Cortex of kidney (tissue), 1 donor: ENCODE measurements at places on chromosomes 5 and 9.

DNA sequence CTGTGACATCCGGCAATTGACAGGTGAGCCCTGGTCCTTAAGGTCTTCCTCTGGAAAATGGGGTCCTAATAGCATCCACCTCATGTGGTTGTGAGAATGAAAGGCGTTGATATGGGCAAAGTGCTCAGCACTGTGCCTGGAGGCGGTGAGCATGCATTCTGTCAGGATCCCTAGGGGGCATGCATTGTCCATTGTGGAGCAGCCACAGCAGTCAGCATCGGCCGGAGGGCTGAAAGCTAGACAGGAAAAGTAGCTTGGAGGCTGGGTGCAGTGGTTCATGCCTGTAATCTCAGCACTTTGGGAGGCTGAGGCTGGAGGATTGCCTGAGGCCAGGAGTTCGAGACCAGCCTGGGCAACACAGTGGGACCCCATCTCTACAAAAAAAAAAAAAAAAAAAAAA is 122.2 kb downstream of the LHX2 start:
- DNase-seq = no peak

DNA sequence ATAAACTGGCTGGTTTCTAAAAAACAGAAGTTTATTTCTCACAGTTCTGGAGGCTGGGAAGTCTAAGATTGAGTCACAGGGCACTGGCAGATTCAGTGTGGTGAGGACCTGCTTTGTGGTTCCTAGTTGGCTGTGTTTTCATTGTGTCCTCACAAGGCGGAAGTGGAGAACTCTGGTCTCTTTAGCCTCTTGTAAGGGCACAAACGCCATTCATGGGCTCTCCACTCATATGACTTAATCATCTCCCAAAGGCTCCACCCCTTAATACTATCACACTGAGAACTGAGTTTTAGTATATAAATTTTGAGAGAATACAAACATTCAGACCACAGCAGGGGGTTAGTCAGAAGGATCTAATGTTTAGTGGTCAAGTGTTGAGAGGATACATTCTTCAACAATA is 208.2 kb downstream of the SEC61B start:
- no peak for DNase-seq

GRCh38 chr5:137220523-137220927 is 278.6 kb downstream of the SPOCK1 start:
- no peak for DNase-seq

DNA sequence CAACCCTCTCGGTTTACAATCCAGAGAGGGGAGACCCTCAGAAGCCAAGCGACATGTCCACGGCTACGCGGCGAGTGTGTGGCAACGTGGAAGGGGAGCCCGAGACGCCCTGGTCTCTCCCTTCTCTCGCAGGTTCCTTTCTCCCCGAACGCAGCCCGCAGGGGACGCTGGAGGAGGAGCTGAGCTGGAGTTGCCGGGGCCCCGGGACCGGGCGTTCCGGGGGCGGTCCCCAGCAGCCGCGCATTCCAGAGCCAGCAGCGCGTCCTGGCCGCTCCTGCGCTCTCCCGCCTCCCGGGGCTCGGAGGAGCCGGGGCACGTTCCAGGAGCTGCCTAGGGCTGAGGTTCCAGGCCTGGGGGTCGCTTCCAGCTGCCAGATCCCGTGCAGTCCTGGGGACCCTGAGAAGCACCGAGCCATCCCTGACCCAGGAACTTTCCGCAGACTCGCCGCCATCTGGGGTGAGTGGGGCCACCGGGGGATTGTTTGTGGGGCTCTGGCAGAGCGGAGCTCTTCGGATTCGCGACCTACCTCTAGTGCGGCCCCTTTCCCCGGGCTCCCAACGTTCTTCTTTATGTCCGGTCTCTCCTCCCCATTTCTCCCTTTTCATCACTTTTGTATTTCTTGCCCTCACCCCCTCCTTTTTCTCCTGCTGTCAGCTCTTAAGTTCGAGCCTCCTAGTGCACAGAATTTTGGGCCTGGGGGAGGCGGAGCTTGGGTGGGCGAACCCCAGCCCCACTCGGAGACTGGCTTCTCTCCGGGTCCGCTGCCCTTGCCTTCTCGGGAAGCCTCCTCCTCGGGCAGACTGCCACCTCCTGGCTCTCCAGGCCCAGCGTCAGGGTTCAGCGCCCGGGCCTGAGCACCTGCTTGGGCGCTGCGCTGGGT is at the start of gene SMIM3:
SMIM3 (plus strand) TSS at position 241 of the 880 bp plus-strand sequence. CDS start 16,684 bp downstream, outside the sequence.
- no peak for DNase-seq

DNA sequence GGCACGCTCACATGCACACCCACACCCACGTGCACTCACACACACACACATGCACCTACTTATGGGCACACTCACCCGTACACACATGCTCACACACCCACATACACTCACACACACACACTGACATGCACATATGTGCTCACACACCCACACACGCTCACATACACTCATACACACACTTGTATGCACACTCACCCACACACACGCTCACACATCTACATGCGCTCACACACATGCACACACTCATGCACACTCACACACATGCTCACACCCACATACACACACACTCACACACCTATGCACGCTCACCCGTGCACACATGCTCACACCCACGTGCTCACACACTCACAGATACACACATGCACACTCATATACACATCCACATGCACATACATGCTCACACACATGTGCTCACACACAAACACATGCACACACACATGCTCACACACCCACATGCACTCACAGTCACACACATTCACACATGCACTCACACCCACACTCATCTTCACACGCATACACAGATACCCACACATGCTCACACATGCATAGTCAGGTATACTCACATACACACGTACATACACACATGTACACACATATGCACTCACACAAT is 138.3 kb downstream of the OLFM1 start:
- no peak for DNase-seq

GRCh38 chr5:59287884-59288283 is 605.6 kb downstream of the PDE4D start:
- DNase-seq = no peak

GRCh38 chr9:83934569-83935275 is 13.5 kb upstream of the KIF27 start:
- no peak for DNase-seq

DNA sequence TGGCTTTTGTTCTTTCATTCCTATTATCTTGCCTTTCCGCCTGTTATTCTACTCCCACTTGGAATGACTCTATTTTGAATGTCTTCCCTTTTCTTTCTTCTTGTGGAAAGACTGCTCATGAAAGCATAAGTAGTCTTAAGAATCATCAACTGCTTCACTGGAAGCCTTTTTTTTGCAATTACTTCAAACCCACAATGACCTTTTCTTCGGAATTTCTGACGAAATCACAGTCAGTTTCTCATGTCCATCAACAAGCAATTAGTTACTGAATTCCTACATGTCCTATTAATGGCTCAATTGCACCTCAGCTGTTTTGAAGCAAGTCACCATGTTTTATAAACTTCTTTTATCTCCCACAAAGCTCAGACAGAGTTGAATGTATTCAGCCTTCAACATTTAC is 196.2 kb downstream of the TARS1 start:
- no peak for DNase-seq

DNA sequence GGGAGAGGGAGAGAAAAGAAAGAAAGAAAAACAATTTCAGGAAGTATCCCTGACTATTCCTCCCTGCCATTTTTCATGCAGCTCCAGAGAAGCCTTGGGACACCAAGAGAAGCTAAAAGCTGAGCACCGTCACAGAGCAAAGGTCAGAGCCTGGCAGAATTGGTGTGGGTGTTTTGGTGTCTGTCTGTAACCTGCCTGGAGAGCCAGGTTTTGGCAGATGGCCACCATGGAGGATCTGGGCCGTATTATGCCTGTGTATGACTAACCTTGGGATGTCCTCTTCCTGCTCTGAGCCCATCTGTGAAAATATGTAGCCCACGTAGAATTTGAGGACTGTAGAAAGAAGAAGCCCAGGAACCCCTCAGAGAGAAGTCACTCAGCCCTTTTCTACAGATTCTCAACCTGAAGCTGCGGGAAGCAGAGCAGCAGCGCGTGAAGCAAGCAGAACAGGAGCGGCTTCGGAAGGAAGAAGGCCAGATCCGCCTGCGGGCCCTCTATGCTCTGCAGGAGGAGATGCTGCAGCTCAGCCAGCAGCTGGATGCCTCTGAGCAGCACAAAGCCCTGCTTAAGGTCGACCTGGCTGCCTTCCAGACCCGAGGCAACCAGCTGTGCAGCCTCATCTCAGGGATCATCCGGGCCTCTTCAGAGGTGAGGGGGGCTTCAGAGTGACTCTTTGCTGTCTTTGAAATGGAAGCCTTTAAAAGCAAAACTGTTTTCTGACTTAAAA is 18.8 kb downstream of the GLE1 start:
- DNase-seq = no peak

GRCh38 chr5:55438998-55439397 is 95.8 kb downstream of the PLPP1 start:
- no peak for DNase-seq

- DNase-seq = no peak
Measured at GRCh38 chr5:15695215-15695731, 195.3 kb downstream of the FBXL7 start.

GRCh38 chr5:134792286-134792685 is 33.7 kb downstream of the DDX46 start:
- no peak for DNase-seq

DNA sequence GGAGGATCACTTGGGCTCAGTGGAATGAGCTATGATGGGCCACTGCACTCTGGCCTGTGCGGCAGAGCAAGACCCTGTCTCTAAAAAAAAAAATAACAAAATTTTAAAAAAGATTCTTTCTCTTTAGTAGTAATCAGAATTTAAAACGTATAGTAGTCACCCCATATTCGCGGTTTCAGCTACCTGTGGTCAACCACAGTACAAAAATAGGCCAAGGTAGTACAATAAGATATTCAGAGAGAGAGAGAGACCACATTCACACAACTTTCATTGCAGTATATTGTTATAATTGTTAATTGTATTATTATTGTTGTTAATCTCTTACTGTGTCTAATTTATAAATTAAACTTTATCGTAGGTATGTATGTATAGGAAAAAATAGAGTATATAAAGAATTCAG is 18.7 kb downstream of the INIP start:
- no peak for DNase-seq

DNA sequence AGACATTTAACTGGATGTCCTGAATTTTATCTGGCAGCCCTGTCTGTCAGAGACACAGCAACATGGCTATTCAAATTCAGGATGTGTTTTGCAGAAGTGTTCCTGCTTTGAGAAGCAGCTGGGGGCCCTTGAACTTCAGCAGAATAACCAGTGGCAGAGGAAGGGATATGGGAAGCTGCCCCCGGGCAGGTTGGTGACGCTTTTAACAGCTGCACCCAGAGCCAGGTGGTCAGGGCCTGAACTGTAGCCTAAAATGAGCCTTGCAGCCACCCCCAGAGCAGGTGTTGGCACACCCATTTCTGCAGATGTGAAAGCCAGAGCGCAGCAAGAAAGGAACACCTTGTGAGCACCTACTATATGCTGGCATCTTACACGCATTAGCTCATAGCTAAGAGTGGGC is 128.7 kb upstream of the BOD1 start:
- no peak for DNase-seq

DNA sequence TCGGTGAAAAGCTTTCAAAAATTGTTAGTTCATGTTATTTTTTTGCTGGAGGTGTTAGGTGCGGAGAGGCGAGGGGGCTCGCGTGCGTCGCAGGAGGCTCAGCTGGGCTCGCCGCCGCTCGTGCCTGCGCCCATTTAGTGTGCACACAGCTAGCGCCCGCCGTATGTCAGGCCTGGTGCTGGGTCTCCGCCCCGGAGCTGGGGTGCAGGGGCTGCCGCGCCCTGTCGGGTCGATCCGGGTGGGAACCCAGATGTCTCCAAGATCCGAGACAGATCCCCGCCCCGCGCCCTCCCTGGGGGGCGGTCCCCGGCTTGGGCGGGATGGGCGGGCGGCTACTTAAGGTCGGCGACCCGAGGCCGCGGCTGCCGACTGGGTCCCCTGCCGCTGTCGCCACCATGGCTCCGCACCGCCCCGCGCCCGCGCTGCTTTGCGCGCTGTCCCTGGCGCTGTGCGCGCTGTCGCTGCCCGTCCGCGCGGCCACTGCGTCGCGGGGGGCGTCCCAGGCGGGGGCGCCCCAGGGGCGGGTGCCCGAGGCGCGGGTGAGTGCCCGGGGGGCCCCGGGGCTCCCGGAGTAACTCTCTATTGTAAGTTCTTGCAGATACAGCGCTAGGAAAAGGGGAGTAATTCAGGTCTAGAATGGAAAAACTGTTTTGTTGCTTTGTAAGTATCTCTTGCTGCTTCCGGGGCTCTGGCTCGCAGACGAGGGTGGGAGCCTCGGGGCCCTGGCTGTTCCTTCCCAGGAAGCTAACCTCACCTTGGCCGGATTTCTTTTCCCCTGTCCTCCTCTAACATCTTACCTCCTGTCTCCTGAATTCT is 31.7 kb downstream of the GSN start:
- DNase-seq = no peak

DNA sequence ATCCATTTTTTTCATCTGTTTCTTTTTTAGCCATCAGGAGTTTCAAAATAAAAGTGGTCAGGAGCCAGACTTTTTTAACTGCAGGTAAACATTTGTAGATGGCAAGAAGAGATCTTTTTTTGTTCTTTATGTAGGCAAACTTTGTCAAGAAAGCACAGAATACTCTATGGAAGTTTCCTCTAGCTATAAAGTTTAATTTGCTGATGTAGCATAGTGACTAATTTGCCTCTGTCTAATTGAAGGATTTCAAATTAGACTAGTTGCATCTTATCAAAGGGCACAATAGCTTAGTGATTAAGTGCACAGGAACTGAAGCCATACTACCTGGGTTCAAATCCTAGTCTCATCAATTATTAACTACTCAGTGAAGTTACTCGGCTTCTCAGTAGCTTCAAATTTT is 22.0 kb downstream of the FGF10 start:
- no peak for DNase-seq

- DNase-seq = no peak
Measured at GRCh38 chr5:54491326-54491725, 26.2 kb upstream of the SNX18 start.

- no peak for DNase-seq
Measured at GRCh38 chr9:129023908-129024233, 4.3 kb downstream of the SH3GLB2 start.

GRCh38 chr5:66193419-66193818 is 49.3 kb downstream of the SREK1 start:
- no peak for DNase-seq

- DNase-seq = no peak
Measured at GRCh38 chr5:92401492-92401891, 1018.4 kb upstream of the ARRDC3 start.

DNA sequence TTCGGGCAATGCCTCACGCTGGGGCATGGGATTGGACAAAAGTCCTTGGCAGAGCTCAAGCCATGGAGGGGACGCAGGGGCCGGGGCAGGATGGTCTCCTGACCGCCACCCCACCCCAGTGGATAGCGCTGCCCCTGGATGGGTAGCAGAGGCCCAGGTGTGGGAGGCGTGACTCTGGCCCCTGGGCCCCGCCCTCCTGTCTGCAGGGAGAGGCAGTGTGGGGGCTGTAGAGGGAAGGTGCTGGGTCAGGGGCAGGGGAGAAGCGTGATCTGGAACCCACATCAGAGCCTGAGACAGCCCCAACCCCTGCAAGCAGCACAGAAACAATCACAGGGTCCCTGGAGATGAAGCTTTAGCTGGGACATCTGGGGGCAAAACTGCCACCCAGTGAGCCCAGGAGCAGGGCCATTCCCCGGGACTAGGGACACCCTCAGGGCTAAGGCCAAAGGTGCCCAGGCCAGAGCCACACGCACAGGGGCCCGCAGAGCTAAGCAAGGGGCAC is 36.2 kb downstream of the NACC2 start:
- no peak for DNase-seq

GRCh38 chr9:72274441-72274840 is 90.6 kb downstream of the ZFAND5 start:
- DNase-seq = no peak
